ENCODE measurements at places on chromosomes 1 and 21. TPM values are rescaled to one million over a fixed set of nuclear protein-coding genes. Genes with fewer than 3 reads are reported as not detected.

Gene TNN
- not detected for total RNA-seq

Gene CLEC20A
- not detected for total RNA-seq

Gene ERICH3
- total RNA-seq, result not detected

Gene CD164L2
- not detected for total RNA-seq

Gene MXRA8
- total RNA-seq, result 0.11 TPM
